ENCODE measurements at places on chromosomes 1 and 21.

DNA sequence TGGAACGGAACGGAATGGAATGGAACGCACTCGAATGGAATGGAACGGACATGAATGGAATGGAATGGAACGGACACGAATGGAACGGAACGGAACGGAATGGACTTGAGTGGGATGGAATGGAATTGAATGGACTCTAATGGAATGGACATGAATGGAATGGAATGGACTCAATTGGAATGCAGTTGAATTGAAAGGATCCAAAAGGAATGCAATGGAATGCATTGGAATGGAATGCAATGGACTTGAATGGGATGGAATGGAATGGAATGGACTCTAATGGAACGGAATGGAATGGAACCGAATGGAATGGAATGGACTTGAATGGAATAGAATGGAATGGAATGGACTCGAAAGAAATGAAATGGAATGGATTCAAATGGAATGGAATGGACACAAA, 102.4 kb upstream of the OR4F16 start:
- DNase-seq, result no peak

- no peak for DNase-seq
Observed at GRCh38 chr21:28832013-28832714, 160.5 kb downstream of the LTN1 start.

DNA sequence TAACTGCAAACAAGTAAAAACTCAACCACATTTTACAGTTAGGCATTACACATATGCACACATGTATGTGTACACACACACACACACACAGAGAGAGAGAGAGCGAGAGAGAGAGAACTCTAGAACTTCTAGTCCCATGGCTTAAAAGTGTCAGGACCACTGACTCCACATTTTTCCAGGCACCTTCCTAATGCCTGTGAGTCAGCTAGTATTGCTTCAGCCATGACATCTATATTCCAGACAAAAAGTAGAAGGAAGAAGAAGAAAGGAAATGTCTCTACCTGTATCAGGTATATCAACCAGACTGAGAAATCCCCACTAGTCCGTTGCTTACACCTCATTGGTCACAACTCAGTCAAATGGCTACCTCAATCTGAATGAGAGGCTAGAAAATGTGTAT, 31.9 kb upstream of the TACSTD2 start:
- DNase-seq, result no peak

- DNase-seq, result no peak
Observed at GRCh38 chr21:33470701-33471100, 9.1 kb downstream of the TMEM50B start.

GRCh38 chr21:43608664-43609063, 50.6 kb downstream of the HSF2BP start:
- DNase-seq, result no peak

- DNase-seq, result peak; percentile 50
Observed at GRCh38 chr1:41325801-41326200, 35.4 kb upstream of the FOXO6 start.

DNA sequence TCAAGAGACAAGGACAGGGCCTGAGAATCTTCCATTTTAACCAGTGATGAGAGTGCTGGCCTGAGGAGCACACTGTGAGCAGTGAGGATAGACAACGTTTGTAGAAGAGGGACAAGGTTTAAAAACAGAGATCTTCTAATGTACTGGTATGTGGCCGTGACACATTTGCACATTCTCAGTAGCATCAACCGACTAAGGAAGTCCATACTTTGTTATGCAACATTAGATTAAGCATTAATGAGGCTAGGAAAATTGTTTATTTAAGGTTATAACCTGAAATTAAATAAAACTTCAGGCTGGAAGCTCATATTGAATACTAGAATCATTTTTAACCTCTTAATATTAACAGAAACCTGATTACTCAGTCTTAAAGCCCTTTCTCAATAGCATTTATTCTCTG, 99.0 kb downstream of the SLC45A1 start:
- no peak for DNase-seq

GRCh38 chr21:41167348-41168342, at the start of gene BACE2:
Gene BACE2, plus strand, starts transcription at chr21:41168160. Its CDS starts 104 bp downstream, at chr21:41168264.
- no peak for DNase-seq

DNA sequence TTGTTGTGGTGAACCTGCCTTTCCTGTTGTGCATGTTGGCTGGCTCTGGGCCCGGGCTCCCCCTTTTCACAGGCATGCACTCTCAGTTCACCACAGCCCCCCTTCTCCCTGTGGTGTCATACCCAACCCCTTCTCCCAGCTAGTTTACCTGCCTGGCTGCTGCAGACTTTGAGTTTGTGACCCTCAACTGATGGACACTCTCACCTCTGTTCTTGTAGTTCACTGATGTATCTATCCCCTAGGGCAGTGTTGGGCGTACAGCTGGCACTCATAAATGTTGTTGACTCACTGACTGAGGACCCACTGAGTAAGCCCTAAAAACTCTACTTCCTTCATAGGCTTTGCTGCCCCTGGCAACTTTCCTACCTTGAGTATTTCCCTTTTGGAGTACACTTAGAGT, 54.9 kb downstream of the WDR64 start:
- no peak for DNase-seq

DNA sequence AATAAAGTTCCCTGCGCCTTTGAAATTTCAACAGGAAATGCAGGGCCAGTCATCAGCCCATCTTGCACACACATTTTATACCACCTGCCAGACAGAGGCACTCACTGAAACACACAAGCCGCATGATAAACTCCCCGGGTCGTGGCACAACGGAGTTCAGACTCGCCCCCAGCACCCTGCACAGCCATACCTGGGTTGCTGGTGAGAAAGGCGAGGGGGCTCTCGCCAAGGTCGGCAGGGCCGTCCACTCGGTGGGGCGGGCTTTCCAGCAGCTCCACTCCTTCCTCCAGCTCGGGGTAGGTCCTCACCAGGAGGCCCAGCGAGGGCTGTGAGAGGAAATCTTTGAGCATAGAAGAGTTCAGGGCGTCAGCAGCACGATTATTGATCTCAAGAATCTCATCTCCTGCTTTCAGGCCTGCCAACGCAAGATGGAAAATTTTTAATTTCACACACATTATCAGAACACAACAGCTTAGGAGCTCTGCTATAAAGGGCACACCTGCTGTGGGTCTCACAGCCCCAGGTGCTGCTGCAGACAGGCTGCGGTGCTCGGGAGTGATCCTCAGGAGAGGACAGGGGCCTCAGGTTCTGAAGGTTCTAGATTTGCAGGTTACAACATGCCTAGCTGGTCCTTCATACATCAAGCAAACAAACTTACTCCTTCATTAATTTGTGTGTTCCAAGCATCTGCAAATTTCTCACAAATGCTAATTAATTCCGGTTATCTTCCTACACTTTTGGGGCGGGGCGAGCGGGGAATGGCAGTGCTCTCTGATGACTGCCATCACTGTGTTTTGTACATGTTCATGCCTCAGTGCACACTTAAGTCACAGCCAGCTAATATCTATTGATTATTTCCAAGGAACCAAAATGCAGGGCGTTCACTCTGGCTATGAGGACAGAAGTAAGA, 144.2 kb upstream of the KRTAP19-8 start:
- no peak for DNase-seq

DNA sequence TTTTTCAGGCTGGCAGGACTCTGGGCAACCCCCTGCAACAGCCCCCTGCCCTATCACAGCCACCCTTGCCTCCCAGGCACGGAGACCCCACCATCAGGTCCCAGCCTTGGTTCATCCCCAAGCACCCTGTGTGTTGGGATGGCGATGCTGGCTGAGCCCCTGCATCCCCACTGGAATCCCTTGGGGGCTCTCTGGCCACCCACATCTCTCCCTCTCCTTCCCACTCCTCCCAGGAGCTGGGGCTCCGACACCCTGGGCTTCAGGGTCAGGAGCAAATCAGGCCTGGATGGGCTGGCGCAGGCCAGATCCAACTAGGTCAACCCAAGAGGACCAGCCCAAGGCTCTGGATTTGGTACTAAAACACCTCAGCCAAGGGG, 25.9 kb downstream of the COL6A1 start:
- DNase-seq, result no peak

Measured in HS-27A (cell line).